Urothelium cell line (cell line): ENCODE measurements at places on chromosomes 7 and 10.

DNA sequence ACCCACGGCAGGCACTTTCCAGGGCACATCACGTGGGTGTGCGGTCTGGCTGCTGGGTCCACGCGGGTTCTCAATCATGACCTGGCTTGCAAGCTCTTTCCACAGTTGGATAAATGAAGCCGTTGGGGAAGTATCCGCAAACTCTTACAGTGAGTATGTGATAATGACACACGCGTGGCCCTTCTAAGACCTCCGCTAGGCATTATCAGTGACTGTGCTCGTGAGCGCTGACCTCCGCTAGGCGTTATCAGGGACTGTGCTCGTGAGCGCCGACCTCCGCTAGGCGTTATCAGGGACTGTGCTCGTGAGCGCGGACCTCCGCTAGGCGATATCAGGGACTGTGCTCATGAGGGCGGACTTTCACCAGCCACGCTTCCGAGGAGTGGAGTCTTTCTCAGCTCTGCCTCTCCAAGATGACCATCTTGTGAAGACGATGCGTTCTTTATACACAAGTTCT lies 107.0 kb downstream of the WDR37 start:
- no peak for DNase-seq

DNA sequence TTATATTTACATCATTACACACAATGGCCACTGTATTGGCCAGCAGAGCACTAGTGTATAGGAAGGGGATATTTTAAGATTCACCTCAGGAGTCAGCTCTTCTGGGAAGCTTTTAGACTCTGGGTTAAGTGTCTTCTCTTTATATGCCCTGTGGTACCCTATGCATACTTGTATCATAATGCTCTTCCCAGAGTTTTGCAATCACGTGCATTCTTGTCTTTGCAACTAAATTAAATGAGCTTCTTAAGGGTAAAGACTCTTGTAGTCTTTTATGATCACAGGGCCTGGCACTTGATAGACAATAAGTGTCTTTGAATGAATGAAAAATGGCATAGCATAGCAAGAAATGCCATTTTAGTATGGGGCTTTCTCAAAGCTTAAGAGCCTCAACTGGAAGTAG lies 35.4 kb upstream of the ARMS2 start:
- DNase-seq, result no peak

GRCh38 chr10:99609186-99609585 lies 11.1 kb downstream of the SLC25A28 start:
- DNase-seq, result no peak

GRCh38 chr10:35961501-35961900 lies 319.4 kb upstream of the FZD8 start:
- no peak for DNase-seq

DNA sequence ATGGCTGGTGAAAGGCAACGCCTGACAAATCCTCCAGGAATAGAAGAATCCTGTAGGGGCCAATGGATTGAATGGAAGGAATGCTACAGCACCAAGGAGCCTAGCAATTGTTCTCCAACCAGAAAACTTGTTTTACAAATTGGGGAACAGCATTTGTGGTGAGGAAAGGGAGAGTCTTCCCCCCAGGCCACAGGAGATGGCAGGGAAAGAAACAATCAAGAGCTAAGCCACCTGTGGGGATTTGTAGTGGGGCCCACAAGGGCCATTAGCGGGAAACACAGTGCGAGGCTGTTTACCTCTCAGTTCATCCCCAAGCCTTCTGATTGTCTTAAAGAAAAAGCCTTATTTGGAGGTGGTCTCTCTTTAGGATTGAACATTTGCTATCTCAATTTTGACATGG lies 48.5 kb upstream of the KCNMA1 start:
- no peak for DNase-seq

GRCh38 chr7:1965579-1966294 lies 267.0 kb downstream of the MAD1L1 start:
- DNase-seq, result no peak
